ENCODE measurements at places on chromosomes 13 and 19. TPM values are rescaled to one million over a fixed set of nuclear protein-coding genes. Genes with fewer than 3 reads are reported as not detected.

C1QTNF9B gene
- 1.3 TPM for total RNA-seq

DNA sequence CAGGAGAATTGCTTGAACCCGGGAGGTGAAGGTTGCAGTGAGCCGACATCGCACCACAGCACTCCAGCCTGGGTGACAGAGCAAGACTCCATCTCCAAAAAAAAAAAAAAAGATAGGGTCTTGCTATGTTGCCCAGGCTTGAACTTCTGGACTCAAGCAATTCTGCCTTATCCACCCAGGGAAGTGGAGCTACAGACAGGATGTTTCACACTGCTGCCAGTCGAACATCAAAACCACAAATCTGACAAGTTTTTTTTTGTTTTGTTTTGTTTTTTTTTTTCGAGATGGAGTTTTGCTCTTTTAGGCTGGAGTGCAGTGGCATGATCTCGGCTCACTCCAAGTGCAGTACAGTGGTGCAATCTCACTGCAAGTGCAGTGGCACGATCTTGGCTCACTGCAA, 10.8 kb downstream of the XPO4 start:
- DNase-seq: no peak

DNA sequence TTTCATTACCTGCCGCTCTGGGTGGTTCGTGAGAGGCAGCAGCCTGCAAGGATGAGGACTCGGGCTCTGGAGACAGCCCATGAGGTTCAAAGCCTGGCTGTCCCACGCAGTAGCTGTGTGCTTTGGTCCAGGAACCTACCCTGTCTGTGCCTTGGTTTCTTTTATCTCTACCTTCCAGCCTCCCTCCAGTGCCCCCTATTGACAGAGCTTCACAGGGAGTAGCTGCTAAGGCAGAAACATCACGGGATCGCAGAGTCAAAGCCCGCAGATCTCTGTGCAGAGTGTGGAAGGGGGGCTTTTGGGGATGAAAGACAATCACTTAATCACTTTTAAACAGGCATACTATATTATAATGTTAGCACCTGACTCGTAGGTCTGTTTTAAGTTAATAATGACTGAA, 16.2 kb downstream of the ZNF71 start:
- no peak for DNase-seq

- no peak for DNase-seq
Observed at GRCh38 chr19:33919291-33919690, 122.6 kb downstream of the KCTD15 start.

CCNE1 gene
- total RNA-seq: 3.0 TPM

DNA sequence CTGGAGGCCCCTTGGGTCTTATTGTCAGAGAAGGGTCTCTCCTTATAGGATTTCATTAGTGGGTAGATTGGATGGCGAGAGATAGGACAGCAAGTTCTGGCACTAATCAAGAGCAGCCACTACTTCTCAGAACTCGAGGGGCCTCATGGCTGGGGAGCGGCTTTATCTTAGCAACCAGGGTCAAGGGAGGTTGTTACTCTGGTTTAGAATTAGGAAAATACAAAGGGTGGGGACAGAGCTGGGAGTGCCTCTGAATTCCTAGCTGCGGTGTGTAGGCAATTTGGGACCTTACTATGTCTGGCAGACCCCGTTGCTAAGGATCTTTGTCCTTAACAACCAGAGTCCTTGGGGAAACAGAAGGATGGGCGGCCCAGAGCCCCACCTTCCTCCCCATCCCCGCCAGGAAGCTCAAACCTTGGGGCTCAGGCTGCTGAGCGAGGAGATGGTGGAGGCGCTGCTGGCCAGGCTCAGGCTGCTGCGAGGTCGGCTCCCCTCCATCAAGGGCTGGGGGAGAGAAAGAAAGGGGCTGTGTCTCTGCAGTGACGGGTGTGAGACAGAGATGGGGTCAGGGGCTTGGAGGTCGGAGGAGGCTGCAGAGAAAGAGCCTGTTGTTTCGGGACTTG, 1.2 kb downstream of the PLEKHA4 start:
- no peak for DNase-seq

Data from left cardiac atrium (tissue), 4 donors.